ENCODE measurements at places on chromosomes 16 and 17.

GRCh38 chr17:73588301-73588846, 55.9 kb downstream of the SDK2 start:
- no peak for DNase-seq

- DNase-seq = no peak
Measured at GRCh38 chr16:60816461-60816860, 1219.8 kb downstream of the CDH8 start.

GRCh38 chr16:88976366-88977017, 515 bp downstream of the CBFA2T3 start:
- DNase-seq = no peak

DNA sequence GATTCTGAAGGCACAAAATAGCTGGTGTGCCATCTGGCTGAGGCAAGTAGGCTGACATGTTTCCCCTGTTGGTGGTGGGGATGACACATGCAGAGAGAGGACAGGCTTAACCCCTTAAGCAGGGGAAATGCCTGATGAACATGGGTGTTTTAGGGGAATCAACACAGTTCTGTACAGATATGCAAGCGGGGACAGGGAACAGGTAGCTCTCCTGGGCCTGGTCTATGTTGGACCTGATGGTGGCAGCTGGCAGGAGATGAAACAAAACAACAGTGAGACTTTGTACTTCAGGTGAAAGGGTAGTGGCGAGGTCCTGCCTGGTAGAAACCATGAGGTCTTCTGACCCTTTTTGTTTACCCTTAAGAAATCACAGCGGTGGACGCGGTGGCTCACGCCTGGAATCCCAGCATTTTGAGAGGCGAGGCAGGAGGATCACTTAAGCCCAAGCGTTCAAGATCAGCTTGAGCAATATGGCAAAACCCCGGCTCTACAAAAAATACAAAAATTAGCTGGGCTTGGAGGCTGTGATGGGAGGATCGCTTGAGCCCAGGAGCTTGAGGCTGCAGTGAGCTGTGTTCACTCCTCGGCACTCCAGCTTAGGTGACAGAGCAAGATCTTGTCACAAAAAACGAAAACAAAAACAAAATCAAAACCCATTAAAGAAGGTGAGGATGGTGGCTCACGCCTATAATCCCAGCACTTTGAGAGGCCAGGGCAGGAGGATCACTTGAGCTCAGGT, 10.5 kb downstream of the OR1F1 start:
- no peak for DNase-seq

DNA sequence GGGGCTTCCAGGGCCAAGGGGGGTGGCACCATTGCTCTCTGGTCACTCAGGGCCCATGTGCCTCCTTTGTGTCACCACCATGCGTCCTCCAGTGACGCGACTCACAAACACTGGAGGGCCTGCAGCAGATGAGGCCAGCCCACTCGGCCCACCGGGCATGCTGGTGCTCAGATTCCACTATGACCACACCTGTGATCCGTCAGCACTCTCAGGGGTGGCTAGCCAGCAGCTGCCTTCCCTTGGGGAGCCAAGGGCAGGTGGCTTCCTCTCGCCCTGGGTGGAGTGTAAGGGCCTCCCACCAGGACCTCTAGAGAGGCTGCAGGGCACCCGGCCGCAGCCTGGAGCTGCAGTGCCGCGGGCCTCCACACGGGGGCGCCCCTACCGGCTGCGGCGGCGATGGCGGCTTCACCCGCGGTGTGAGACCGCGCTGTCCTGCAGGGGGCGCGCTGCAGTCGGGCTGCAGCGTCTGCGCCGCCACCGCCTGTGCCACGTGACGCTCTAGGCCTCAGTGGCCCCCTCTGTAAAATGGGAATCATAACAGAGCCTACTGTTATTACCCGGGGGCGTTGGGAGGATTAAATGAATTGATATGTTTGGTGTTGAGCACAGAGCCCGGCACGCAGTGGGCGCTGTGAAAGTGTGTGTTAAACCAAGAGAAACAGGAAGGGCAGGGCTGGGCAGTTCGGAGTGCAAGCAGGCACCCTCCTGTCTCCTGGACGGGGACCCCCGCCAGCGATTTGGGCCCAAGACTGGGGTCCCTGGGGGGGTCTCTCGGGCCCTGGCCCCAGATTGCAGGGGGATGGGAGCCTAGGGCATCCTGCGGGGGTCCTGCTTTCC, 192.4 kb upstream of the GSE1 start:
- DNase-seq = peak; percentile 19

DNA sequence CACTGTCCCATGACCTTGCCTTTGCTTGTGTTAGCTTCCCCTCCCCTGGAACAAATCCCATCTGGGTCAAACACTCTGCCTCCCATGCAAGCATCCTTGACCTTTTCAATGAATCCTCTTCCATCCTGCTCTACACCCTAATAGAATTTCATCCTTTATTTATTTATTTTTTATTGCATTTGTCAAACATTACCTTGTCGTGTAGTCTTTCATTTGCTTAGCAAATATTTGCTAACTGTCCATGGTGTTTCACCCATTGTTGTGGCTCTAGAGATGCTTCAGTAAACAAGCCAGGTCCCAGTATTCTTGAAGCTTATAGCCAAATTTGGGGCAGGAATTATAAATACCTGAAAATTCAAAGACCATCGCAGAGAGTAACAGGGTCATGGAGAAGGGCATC, 51.0 kb upstream of the MRTFB start:
- no peak for DNase-seq

GRCh38 chr16:21620592-21620991, 21.2 kb downstream of the METTL9 start:
- DNase-seq = no peak

DNA sequence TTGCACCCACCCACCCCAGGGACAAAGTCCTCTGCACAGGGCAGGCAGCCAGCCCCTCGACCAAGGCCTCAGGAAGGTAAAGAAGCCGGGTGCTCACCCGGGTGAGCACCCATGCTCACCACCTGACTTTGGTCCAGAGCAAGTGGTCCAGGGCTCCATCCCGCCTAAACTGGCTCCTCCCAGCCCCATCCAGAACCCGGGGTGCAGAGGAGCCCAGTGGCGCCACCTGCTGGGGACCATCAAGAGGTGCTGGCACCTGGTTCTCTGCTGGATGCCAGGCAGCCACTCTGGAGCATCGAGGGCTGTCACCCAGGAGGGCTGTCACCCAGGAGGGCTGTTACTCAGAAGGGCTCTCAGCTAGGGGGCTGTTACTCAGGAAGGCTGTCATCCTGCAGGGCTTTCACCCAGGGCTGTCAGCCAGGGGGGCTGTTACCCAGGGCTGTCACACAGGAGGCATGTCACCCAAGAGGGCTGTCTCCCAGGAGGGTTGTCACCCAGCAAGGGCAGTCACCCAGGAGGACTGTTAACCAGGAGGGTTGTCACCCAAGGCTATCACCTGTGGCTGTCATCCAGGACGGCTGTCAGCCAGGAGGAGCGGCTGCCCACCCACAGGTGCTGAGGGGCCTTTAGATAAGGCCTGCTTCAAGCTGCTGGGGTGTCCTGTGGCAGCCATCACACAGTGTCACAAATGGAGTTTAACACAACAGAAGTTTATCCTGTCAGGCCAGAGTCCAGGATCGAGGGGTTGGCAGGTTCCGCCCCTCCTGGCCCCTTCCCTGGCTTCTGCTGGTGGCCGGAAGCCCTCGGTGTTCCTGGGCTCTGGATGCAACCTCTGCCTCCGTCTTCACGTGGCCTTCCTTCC, 98.5 kb downstream of the TNFRSF13B start:
- DNase-seq = peak; percentile 51

DNA sequence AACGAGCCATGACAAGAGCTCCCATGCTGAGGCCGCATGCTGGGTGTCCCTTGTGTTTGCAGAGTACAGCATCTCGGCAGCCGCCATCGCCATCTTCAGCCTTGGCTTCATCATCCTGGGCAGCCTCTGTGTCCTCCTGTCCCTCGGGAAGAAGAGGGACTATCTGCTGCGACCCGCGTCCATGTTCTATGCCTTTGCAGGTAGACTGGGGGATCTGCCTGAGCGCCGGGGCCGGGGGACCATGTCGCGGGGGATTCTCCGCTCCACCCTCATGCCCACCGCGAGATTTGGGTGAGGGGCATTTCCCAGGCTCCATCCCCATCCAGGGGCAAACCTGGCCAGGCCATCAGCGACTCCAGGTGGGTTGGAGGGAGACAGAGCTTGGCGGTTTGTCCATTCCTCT, 10.7 kb downstream of the CACNG1 start:
- no peak for DNase-seq

GRCh38 chr16:53864819-53865493, 161.0 kb downstream of the FTO start:
- no peak for DNase-seq

GRCh38 chr16:8310323-8310722, 280.0 kb downstream of the TMEM114 start:
- no peak for DNase-seq

GRCh38 chr17:73338050-73338521, 26.3 kb upstream of the CDC42EP4 start:
- no peak for DNase-seq

- no peak for DNase-seq
Measured at GRCh38 chr16:12951976-12952375, 50.6 kb downstream of the SHISA9 start.

- DNase-seq = no peak
Measured at GRCh38 chr17:58324056-58324408, 4.6 kb downstream of the TSPOAP1 start.

- peak; percentile 41 for DNase-seq
Measured at GRCh38 chr17:50360486-50361115, 12.4 kb downstream of the MRPL27 start.

DNA sequence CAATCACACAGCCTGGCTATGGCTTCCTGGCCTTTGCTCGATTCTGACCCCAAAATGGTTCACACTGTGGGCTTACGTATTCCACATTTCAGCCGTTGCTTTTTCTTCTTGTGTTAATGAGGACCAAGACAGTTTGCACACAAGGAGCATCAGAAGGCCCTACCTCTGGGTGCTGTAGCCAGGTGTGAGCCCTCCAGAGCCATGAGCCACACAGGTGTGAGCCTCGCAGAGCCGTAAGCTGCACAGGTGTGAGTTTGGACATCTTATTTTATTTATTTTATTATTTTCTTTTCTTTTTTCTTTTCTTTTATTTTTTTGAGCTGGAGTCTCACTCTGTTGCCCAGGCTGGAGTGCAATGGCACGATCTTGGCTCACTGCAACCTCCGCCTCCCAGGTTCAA, 70.6 kb downstream of the LMF1 start:
- no peak for DNase-seq

GRCh38 chr17:21185061-21185460, 28.9 kb downstream of the TMEM11 start:
- DNase-seq = no peak

DNA sequence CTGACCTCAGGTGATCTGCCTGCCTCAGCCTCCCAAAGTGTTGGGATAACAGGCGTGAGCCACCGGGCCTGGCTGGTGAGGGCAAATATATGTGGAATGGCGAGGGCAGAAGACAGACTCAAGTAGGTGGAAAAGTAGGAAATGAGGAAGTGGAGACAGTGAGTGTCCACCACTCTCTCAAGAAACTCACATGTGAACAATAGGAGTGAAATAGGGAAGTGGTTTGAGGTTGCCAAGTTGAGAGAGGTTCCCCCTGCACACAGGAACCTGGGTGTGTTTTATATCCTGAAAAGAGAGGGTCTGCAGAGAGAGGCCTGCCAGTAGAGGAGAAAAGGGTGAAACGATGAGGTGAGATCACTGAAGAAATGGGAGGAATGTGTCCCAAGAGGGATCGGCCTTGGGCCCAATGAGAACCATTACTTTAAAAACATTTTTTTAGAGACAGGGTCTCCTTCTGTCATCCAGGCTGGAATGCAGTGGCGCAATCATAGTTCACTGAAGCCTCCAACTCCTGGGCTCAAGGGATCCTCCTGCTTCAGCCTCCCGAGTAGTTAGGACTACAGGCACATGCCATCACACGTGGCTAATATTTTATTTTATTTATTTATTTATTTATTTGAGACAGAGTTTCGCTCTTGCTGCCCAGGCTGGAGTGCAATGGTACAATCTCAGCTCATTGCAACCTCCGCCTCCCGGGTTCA, 17.1 kb upstream of the CORO1A start:
- DNase-seq = peak; percentile 23

- DNase-seq = peak; percentile 54
Measured at GRCh38 chr16:54931120-54932014, 702 bp downstream of the IRX5 start.

DNA sequence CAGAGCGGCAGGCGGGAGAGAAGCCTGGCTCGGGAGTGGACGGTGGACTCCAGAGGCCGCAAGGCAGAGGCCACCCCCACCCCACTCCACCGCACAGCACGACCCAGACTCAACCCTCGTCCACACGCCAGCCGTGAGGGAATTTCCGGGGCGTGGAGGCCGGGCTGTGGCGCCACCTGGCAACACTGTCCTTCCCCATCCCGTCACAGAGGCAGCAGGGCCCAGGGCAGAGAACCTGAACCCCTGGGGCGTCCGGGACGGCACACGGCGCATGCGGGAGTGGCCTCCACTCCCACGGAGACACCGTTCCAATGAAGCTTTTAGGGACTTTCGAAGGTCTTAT, 23.5 kb downstream of the GNPTG start:
- DNase-seq = no peak

DNA sequence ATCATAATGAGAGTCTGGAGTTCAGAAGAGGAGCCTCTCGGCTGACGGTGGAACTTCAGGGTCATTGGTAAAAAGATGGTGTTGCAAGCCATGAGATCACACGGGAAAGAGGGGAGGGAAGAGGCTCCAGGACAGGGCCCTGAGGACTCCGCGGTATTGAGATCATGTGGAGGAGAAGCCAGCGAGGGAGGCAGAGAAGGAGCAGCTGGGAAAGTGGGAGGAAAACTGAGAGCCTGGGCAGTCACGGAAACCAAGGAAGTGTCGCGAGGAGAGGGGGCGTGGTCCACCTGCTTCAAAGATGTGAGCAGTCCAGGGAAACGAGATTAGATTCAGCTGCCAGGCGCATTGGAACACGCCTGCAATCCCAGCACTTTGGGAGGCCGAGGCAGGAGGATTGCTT, 27.7 kb upstream of the SBK1 start:
- no peak for DNase-seq

GRCh38 chr17:4948166-4948930, at the start of gene PFN1:
TSS of gene PFN1 (minus strand) at chr17:4948530. CDS start at chr17:4948394, 136 bp downstream.
- peak; percentile 94 for DNase-seq

GRCh38 chr17:5896215-5896614, 174.0 kb upstream of the WSCD1 start:
- no peak for DNase-seq

DNA sequence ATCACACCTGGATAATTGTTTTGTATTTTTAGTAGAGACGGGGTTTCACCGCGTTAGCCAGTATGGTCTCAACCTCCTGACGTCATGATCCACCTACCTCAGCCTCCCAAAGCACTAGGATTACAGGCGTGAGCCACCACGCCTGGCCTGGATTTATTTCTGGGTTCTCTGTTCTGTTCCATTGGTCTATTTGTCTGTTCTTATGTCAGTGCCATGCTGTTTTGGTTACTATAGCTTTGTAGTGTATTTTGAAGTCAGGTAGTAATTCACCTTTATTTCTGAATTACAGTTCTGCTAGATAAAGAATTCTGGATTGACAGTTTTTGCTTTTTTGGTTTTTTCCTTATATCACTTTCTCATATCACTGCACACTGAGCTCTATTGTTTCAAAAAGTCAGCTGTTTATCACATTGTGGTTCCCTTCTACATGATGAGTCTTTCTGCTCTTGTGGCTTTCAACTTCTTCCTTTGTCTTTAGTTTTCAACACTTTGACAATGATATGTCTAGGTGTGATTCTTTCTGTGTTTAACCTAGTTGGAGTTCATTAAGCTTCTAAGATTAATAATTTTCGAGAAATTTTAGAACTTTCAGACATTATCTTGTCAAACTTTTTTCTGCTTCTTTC, 98.2 kb downstream of the CA4 start:
- no peak for DNase-seq
